ENCODE measurements at places on chromosomes 3 and 15.

- DNase-seq = no peak
These were observed 215.3 kb upstream of the THRB start for GRCh38 chr3:24709956-24710355.

DNA sequence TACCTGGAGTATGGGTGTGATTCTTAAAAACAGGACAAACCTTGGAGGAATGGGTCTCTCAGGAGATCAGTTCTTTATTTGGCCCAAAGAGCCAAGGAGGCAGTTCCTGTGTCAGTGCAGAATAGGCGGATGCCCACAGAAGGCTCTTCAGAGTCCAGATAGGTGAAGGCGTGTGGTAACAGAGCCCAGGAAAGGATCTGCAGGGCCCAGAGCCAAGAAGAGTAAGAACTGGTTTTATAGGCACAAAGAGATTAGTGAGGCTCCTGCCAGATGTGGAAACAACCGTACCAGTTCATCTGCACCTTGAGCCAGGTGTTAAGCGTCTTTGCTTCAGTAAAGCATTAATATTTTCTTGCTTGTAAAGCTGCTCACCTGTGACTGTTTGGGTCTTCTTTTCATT lies 140.1 kb upstream of the BFSP2 start:
- no peak for DNase-seq

DNA sequence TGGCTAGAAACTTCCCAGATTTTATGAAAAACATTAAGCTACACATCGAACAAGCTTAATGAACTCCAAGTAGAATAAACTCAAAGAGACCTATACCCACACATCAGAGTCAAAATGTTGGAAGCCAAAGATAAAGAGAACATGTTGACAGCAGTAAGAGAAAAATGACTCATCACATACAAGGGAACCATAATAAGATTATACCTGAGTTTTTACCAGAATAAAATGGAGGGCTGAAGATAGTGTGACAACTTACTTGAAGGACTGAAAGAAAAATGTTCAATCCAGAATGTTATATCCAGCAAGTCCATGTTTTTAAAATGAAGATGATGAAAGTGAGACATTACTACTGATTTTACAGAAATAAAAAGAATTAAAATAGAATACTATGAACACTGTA lies 22.8 kb downstream of the MYL3 start:
- DNase-seq = no peak

GRCh38 chr3:76065964-76066363 lies 280.6 kb upstream of the ZNF717 start:
- no peak for DNase-seq

DNA sequence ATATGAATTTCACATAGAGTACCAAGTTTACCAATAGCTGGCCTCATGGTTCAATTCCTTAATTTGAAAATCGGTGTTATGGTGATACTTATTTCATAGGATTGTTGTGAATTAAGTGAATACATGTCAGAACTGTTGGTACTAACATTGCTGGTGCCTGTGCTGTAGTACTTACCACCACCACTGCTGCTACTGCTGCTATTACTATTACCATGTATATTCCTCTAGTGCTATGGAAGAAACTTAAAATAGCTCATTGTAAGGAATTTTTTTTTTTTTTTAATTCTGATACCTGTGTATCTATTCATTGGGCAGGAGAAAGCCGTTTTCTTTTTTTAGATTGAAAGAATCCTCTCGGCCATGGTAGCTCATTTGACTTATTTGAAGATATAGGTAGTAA lies 3.6 kb downstream of the FYTTD1 start:
- no peak for DNase-seq

DNA sequence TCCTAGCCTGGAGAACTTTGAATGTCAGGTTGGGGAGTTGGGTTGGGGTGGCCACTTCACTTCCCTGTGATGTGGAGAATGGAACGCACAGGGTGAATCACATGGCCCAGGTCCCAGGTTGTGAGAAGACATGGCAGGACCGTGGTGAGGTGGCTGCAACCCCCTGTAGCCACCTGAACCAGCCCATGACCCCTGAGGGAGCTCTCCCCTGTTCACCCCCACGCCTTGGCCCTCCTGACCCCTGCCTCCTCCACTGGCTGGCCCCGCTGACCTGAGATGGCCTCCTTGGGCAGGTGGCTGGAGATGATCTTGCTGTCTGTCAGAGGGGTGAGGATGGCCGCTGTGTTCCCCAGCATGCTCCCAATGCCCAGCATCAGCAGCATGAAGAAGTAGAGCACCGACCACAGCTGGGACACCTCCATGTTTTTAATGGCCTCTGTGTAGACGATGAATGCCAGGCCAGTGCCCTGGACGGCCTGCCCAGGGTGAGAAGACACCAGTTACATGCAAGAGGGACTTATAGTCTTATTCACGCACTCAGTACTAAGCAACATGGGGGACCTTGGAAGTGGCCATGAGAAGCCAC lies 31.0 kb downstream of the SLC6A20 start:
- no peak for DNase-seq

DNA sequence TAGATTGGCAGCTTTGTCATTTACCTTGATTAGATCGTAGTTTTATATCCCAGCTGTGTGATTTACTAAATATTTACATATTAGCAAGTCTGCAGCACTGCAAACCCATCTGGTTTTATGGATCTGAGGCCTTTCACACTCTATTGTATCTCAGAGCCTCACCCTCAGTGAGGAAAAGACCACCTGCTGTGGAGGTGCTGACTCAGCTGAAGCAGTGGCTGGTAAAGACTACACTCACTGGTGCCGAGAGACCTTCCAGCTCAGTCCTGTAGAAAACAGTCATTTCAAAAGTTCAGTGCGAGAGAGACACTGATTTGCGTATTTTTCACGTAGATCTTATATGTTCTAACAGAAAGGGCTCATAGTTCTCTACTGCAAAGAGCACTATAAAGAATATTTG lies 307.8 kb upstream of the TPM1 start:
- no peak for DNase-seq

- peak; percentile 61 for DNase-seq
These were observed 87.3 kb upstream of the ROPN1 start for GRCh38 chr3:124078953-124079911.

GRCh38 chr15:73397461-73397860 lies 28.7 kb upstream of the HCN4 start:
- DNase-seq = no peak

GRCh38 chr3:23644676-23645075 lies 161.1 kb upstream of the UBE2E1 start:
- no peak for DNase-seq

DNA sequence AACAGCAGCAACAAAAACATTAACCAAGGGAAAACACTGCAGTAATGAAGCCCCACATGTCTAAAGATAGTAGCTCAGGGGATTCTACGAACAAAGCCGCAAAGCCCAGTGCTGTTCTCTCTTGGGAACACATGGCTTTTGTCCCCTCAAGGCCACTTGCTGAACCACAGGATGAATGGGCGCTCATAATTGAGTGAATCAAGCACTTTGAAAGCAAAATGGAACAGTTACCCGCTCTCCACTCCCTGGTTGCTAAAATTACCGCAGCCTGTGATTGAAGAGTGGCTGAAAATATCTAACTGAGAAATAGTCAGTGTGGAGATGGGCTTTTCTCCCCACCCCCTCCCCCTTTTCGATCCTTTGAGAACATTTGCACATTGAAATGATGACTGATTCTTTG lies 39.6 kb downstream of the RASGRF1 start:
- no peak for DNase-seq

- DNase-seq = no peak
These were observed 135.0 kb upstream of the PRICKLE2 start for GRCh38 chr3:64360280-64360679.

DNA sequence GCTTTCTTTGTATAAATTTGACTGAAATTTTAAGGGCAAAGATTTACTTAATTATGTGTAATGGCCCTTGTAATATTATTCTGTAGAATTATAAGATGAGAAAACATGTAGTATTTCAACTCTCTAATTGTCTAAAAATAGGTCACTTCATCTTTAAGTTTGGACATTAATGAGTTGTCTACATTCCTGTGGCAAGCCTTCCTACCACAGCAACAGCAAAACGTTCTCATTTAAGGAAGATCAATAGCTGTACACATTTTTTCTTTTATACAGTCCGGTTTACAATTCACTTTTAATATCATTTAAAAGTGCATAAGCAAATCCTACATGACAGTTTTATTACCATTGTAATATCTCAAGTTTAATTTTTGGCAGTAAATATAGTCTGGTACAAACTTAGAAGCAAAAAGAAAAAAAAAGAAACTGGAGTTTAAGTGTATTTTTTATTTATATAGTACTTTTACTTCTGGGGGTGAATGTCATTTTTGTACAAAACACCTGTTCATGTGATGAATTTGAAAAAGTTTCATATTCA lies 501.8 kb downstream of the ZPLD1 start:
- no peak for DNase-seq

GRCh38 chr3:36305929-36306520 lies 74.3 kb upstream of the STAC start:
- no peak for DNase-seq

GRCh38 chr15:65981837-65982626 lies 112.7 kb downstream of the RAB11A start:
- peak; percentile 77 for DNase-seq

DNA sequence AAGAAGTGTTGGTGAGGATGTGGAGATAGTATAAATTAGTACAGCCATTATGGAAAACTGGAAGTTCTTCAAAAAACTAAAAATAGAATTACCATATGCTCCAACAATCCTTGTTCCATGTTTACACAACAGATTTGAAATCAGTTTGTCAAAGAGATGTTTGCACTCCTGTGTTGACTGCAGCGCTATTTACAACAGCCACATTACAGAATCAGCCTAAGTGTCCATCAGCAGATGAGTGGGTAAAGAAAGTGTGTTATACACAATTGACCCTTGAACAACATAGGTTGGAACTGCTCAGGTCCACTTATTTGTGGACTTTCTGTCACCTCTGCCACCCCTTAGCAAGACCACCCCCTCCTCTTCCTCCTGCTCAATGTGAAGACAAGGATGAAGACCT lies 34.7 kb downstream of the LMLN start:
- DNase-seq = no peak
